Stimulated activated CD4-positive, alpha-beta T cell treated with anti-CD3 and anti-CD28 coated beads, TNF-alpha, amount 100 ng/mL, for 4 hours (primary cell): ENCODE measurements at places on chromosomes 1 and 21.

- DNase-seq, result no peak
These were observed 10.9 kb downstream of the VAV3 start for GRCh38 chr1:107954126-107954525.

DNA sequence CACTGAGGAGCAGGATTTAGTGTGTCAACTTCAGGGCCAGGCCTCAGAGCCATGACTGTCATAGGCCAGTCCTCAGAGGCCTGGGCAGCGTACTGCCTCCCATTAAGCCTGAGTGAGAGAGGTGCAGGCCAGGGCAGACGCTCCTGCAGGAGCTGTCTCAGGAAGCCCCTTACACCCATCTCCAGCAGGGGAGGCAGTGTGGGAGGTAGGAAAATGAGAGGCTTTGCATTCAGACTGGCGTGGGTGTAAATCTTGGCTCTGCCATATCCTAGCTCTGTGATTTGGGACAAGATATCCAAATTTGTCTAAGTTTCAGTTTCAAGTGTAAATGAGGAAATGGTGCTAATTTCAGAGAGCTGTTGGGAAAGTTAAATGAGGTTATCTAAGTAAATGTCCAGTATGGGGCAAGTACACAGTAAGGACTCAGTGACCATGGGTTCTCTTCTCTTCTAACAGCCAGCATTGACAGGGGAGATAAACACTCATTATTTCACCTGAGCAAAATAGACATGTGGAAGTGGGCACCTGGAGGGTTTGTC, 184.1 kb downstream of the ZSCAN20 start:
- DNase-seq, result no peak

DNA sequence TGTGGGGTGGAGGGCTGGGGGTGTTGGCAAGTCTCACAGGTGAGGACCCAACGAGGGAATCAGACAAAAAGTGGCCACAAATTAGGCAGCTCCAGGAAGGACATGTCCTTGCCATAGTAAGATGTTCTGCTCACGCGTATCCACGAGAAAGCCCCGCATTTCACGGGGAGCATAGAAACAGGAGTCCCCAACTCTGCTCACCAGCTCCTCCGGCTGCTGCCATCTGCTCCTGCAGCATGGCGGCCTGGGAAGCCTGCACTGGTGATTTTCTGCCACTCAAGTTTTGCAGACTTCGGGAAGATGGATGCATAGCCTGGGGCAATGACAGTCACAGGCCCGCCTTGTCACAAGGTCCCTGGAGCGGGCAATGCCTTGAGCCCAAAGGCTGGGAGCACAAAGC, 9.3 kb downstream of the TCP10L start:
- no peak for DNase-seq

DNA sequence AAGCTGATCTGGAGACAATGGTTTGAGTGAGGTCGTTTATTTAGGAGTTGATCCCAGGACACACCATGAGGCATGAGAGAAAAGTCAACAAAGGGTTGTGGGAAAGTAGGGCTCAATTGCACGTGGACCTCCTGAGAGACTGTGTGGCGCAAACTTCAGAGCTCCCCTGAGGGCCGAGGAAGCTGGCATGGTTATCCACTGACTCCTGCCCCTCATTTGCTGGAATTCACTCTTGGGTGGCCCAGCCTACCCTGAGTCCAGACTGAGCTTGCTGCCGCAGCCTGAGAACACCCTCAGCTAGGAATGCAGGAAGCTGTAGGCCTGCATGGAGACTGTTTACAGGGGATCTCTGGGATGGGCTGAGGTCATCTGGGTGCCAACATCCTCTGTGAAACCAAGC, 301.0 kb downstream of the RWDD3 start:
- no peak for DNase-seq

- no peak for DNase-seq
These were observed 45.5 kb upstream of the LRIG2 start for GRCh38 chr1:113027449-113027848.
